Vagina (tissue), 2 donors: ENCODE measurements at places on chromosomes 13 and 19.

- DNase-seq: no peak
Measured at GRCh38 chr13:24196593-24197197, 36.2 kb downstream of the SPATA13 start.

GRCh38 chr19:48933382-48933932 lies at the start of gene DHDH:
DHDH (plus strand) TSS chr19:48933699; CDS start chr19:48933722, 23 bp downstream.
- DNase-seq: no peak

DNA sequence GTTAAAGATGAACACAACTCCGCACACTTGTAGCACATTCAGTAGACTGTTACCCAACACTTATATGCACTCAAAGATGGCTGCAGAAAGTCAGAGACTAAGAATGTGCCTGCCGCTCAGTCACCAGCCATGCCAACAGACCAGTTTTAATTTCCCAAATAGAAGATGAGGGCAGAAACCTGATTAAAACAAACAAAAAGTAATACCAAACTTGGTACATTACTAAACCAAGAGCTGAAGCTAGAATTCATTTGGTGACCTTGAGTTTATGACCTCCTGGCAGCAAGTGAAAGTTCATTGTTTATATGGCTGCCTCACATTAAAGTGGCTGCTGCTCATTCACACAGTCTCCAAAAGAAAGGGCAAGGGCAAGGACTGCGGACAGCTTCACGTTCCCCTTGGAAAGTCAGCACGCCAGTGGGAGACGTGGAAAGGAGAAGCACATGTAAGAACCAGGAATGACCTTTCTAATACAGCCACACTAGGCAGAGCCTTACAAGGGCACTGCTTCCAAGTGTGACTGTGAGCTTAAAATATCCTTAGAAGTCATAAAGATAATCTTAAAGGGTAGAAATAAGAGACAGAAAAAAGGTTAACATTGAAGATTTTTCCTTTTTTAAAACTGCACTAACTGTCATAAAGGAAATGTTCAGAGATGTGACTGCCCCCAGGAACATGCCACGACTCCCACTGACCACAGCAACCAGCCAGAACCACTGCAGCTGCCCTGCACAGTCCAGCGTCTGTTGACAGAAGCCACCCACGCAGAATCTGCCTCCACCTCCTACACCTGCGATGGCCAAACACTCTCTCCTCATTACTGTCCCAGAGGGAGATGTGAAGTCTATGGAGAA lies 73.5 kb downstream of the STK24 start:
- no peak for DNase-seq

- DNase-seq: no peak
Measured at GRCh38 chr19:38718747-38719543, 25.3 kb downstream of the CAPN12 start.

DNA sequence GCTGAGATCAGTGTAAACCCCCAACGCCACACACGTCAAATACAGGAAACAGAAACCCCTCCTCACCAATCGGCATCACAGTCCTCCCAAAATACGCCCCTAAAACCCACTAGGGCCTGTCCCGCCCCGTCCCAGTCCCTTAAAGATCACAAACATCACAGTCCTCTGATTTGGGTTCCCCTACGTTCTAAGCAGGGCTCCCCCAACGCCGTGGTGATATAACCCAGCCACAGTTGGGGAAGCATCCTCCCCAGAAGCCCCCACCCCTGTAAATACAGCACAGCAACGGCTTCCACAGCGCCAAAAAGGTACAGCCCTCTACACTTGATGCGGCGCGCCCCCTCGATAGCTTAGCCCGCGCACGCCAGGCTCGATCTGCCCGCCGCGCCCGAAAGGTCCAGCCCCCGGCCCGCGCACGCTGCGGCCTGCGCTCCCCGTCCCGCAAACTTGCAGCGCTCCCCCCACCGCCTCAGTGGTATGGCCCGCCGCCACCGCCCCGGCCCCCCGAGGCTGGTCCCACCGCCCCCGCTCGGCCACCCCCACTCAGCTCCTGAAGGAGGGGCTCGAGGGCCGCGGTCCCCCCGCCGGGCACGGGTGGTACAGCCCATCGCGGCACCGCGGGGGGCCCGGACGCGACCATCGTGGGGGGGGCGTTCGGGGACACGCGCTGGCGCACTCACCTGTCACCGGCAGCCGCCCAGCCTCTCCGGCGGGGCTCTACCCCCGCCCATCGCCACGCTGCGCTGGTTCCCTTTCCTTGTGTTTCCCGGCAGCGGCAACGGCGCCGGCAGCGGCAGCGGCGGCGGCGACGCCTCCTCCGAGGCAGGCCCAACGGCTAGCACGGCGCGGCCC lies at the start of gene AKT2:
Gene AKT2 (minus strand): TSS at position 845 of the 852 bp plus-strand sequence. CDS start 20,078 bp downstream, outside the sequence.
- DNase-seq: no peak

GRCh38 chr13:101416181-101417042 lies at the start of gene NALCN:
NALCN (minus strand) TSS chr13:101416508; CDS start chr13:101399126, 17,382 bp downstream.
- no peak for DNase-seq

- no peak for DNase-seq
Measured at GRCh38 chr19:1251330-1252220, 3.2 kb downstream of the MIDN start.

GRCh38 chr19:8045872-8046568 lies 6.5 kb upstream of the CCL25 start:
- DNase-seq: no peak

- DNase-seq: no peak
Measured at GRCh38 chr13:76292726-76293125, 593.5 kb downstream of the KCTD12 start.

DNA sequence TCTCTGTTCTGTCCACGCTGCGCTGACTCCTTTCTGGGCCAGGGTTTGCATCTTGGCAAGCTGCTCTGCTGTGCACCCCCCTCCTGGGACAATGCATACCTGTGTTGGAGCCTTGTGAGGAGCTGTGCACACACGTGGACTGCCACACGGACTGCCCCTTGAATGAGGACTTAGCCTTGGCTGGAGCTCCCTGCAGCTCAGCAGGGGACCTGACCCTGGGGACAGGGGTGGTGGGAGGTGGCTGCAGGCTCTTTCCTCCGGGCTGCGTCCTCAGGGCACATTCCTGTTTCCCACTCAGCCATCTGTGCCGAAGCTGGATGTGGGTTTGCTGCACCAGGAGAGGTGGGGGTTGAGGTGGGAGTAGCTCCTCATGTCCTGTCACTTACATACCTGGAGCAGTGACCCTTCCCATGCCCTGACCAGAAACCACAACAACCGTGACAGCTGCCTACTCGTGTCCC lies 8.2 kb downstream of the RAB11B start:
- DNase-seq: no peak

DNA sequence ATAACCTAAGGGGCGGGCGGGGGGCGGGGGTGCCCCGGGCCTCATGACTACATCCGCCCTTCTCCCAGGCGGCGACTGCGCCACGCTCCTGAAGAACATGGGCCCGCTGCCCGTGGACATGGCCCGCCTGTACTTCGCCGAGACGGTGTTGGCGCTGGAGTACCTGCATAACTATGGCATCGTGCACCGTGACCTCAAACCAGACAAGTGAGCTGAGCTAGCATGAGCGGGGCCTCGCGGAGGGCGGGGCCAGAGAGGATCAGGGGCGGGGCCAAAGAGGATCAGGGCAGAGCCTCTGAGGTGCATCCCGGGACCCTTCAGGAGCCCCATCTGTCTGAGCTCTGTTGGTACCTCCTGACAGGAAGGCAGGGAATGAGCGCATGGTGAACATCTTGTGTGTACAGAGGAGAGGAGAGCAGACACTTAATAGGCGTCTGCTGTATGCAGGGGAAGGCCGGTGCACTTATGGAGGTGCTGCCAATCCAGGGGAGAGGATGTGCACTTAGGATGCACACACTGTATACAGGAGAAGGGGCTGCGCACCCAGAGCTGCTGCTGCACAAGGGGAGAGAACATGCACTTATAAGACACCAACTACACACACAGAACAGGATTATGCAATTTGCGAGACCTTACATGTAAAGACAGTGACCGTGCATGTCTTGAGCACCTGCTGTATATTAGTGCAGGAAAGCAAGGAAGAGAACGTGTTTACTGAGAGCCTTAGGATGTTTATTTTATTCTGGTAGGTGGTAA lies 20.9 kb upstream of the PIK3R2 start:
- no peak for DNase-seq

- no peak for DNase-seq
Measured at GRCh38 chr13:79549355-79550106, 68.6 kb downstream of the NDFIP2 start.

GRCh38 chr19:15180451-15181390 lies 20.1 kb downstream of the NOTCH3 start:
- no peak for DNase-seq

DNA sequence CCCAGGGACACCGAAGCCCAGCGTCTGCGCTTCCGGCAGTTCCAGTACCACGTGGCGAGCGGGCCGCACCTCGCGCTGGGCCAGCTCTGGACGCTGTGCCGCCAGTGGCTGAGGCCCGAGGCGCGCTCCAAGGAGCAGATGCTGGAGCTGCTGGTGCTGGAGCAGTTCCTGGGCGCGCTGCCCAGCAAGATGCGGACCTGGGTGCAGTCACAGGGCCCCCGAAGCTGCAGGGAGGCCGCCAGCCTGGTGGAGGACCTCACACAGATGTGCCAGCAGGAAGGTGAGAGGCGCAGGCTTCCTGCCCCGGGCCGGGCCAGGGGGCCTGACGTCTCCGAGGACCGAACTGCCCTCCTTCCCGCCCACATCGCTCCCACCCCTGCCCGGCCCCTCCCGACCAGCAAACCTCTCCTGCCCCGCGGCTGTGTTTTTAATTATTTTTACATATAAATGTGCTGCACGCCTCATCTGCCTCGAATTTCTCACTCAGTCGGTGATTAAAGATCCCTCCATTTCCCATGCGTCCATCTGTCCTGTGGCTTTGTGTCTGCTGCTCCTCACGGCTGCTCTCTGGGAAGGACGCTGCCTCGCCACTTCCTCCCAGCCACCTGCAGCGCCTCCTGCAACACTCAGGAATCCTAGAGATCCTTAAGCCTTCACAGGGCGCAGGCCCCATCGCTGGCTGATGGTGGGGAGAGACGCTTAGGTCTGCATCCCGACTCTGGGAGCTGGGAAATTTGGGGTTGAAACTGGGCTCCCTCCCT lies 4.3 kb downstream of the ZSCAN1 start:
- no peak for DNase-seq

- no peak for DNase-seq
Measured at GRCh38 chr19:3142292-3142670, 6.4 kb downstream of the GNA15 start.

GRCh38 chr13:94351292-94351990 lies 128.0 kb downstream of the DCT start:
- peak; percentile 42 for DNase-seq

DNA sequence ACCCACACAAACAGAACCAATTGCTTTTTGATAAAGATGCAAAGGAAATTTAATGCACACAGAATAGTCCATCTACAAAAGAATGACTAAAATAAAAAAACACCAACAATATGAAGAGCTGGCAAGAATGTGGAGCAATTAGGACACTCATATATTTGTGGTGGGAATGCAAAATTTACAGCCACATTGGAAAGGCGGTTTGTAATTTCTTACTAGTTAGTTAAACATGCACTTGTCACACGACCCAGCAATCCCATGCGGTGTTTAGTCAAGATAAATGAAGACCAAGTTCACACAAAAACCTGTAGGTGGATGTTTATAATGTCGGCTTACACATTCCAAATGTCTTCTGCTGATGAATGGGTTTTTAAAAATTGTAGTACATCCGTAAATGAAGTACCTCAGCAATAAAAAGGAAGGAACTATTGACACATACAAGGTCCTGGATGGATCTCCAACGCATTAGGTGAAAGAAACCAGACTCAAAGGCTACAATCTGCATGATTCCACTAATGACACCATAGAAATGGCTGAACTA lies 5.2 kb downstream of the GRTP1 start:
- no peak for DNase-seq

- no peak for DNase-seq
Measured at GRCh38 chr13:99587893-99588606, 86.8 kb downstream of the TM9SF2 start.

DNA sequence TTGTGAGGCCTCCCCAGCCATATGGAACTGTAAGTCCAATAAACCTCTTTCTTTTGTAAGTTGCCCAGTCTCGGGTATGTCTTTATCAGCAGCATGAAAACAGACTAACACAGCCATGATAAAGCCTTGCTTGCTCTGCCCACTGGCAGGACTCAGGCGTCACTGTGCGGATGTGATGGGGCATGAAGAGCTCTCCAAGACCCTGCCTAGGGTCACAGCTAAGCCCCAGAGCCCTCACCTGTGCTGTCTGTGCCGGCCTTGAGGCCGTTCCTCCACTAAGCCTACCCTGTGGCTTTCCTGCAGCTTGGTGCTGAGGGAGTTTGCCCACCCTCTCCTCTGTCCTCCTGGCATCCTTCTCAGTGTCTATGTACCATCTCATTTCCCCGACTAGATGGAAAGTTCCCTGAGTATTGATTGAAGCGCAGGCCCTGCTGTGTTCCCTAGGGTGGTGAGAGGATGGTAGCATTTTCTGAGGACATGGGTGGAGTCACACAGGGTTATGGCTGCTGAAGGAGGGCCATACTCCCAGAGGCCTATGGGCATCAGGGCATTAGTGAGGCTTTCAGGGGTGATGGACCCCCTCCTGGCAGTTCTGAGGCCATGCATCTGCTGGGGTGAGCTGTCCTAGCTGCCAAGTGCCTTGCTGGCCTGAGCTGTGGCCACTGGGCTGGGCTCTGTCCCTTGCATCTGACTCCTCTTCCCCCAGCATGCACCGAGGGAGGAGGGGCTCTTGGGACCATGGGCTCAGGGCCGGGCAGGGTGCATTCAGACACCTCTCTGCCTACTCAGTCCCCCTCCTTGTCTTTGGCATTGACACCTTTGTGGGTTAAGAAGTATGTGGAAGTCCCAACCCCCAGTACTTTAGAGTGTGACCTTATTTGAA lies 75.3 kb downstream of the TEX29 start:
- peak; percentile 74 for DNase-seq

DNA sequence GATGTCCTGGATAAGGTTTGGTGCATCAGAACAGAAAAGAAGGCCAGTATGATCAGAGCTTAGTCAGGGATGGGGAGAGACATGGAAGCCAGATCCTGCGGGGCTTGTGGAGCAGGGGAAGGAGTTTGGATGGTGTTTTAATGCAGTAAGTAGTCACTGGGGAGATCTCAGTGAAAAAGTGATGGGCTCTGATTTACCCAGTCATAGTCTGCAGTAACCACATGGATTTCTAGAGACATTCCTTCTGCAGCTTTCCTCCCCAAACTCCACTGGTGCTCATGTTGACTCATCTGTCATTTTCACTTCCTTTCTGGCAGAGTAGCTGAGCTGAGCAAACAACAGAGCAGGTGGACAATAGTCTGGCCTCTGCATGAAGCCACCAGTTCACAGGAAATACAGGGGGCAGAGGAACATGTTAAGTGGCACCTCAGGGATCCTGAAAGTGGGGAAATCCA lies 144.1 kb downstream of the DPF1 start:
- DNase-seq: no peak

DNA sequence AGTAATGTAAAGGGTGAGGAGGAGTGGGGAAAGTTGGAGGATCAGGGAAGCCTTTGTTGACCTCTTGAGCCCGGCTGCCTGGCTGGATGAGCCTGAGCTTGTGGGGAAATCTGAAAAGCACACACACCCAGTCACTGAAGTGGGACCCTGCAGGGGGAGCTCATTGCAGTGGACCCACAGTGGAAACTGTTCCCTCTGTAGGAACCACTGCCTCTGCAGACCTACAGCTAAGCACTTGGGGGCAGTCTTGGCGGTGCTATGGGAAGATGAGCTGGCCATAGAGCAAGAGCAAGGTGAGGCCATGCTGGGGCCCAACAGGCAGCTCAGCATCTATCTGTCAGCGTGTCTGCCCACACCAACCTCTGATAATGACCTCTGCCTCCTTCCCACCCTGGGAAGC lies 294.8 kb downstream of the TSHZ3 start:
- DNase-seq: no peak
